ENCODE measurements at places on chromosomes 13 and 19.

DNA sequence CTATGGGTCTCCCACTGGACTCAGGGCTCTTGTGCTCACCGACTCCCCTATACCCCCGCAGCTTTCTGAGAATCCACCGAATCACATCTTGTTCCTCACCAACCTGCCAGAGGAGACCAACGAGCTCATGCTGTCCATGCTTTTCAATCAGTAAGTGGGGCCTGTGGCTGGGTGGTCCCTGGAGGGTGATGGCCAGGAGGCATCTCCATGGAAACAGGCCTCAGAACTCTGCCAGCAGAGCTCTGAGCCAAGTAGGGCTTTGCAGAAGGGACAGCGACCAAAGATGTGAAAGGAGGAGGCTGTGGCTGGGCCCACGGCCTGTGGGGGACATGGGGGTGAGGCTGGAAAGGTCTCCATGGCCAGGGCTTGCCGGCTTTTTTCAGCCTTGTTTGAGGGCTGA lies 11.8 kb upstream of the MIA start:
- DNase-seq = no peak

GRCh38 chr19:6524311-6524710 lies 6.5 kb upstream of the TNFSF9 start:
- no peak for DNase-seq

- DNase-seq = no peak
Measured at GRCh38 chr13:41268764-41269163, 5.4 kb upstream of the MTRF1 start.

DNA sequence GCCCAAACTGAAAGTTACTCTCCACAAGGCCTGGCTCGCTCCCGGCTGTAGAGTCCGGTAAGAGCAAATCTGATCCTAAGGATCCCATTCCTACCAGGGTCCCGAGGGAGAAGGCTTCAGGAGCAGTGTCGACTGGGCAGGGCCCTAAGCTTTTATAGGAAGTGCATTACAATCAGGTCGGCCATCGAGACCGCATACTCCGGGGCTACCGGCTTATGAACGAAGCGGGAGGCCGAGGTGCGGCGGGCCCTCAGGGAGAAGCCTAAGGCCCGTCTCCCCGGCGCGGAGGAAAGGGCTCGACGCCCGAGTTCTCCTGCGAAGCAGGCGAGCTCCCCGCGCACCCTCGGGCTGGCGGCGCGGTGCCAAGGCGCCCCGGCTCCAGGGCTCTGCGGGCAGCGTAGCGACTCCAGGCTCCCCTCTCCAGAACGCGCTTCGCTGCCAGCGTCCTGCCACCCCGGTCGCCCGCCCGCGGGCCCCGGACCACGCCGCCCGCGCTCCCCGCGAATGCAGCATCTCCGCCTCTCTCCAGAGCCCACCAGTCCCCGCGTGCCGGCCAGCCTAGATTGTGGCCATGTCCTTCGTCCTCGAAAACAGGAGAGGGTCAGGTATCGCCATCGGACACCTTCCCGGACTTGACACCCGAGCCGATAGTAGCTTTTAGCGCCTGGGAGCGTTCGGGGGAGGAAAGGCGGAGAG lies 1.4 kb downstream of the EFNB2 start:
- peak; percentile 40 for DNase-seq

GRCh38 chr13:93700115-93700514 lies 473.5 kb downstream of the GPC6 start:
- no peak for DNase-seq
